H1 (cell line): ENCODE measurements at places on chromosomes 12 and 14. TPM values are rescaled to one million over a fixed set of nuclear protein-coding genes. Genes with fewer than 3 reads are reported as not detected.
A peak's percentile ranks its signal among the peaks of the same experiment; 100 is the strongest.

Gene DPPA3
- total RNA-seq: 1.2 and 1.6 TPM in 2 replicates

DNA sequence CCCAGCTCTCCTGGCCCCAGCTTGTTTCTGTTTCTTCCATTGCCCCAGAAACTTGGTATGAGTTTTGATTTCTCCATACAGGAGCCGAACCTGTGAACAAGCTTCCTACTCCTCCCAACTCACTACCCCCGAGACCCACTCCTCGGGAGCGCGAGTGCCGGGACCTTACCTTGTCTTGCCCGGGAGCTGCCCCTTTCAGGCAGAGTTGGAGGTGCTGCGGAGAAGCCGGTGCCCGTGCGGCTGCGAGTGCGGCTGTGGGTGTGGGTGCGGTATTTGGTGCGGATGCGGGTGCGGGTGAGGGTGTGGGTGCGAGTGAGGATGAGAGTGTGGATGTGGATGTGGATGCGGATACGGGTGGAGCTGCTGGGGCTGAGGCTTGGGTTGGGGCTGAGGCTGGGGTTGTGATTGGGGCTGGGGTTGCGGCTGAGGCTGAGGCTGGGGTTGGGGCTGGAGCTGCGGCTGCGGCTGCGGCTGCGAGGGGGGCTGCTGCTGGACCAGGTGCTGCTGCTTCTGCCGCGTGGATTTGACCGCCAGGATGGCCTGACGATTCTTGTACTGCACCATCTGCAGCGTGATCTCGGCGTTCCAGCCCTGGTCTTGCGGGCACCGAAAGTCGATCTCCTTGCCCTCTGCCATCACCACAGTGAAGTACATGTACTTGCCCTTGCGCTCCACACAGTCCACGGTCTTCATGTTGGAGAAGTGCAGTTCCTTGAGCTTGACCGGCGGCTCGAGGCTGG, 1.1 kb downstream of the PHLDA1 start:
- DNase-seq: no peak

Gene TAS2R10
- total RNA-seq: not detected in 2 replicates

Gene IRAK3
- 1.8 and 2.2 TPM in 2 replicates for total RNA-seq

GRCh38 chr14:68862954-68863594, 70.2 kb upstream of the ZFP36L1 start:
- DNase-seq: peak; percentile 47
